Right renal pelvis (tissue), 4 donors: ENCODE measurements at places on chromosomes 5 and 9. TPM values are rescaled to one million over a fixed set of nuclear protein-coding genes. Genes with fewer than 3 reads are reported as not detected.

GRCh38 chr5:110665184-110665726, 61.2 kb downstream of the TMEM232 start:
- no peak for DNase-seq

DNA sequence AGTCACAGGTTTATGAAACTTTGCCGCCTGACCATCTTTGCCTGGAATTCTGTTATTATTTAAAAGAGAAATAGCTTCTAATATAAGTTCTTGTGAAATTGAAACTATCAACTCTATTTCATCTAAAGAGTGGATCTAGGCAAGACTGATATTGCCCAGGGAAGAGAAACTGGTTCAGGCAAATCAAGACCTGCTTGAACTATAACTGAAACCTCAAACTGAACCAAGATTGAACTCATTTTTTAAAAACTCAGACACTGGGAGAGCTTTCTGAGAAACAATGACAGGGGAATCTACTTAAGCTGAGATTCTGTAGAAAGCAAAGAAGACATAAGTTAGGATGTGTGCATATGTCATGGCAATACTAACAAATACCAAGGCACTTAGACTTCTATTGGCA, 815.8 kb downstream of the BRINP1 start:
- DNase-seq: no peak

DNA sequence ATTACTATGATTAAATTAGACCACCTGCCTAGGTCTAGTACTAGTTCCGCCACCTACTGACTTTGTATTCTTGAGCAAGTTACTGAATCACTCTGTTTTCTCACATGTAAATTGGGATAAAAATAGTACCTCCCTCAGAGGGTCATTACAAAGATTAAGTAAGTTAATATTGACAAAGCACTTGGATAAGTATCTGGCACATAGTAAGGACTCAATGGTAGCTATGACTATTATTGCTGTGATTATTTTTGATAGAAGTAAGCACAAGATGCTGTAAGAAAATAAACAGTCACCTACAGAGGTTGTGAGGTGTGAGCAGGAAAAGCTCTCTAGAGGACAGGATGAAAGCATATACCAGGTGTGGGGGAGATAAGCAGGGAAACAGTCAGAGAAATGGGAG, 173.1 kb upstream of the PAPPA start:
- no peak for DNase-seq

DNA sequence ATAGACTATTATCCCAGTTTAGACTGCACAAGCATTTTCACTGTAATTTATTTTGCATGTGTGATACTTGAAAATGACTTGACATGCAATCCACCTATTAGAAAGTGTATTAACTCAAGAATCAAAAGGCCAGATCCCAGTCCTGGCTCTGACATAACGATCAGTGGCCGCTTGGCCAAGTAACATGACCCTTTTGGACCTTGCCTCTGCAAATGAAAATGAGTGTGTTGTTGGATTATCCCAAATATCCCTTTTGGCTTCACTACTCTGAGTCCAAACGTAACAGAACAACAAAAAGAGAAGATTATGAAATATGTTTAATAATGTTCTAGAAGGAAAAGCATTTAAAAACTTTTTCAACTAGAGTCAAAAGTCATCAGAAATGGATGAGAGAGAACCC, 19.0 kb downstream of the DMGDH start:
- DNase-seq: no peak

GRCh38 chr9:78595200-78595945, 298.4 kb downstream of the PSAT1 start:
- no peak for DNase-seq

Gene SPINK13
- polyA plus RNA-seq: 0.31 TPM

DNA sequence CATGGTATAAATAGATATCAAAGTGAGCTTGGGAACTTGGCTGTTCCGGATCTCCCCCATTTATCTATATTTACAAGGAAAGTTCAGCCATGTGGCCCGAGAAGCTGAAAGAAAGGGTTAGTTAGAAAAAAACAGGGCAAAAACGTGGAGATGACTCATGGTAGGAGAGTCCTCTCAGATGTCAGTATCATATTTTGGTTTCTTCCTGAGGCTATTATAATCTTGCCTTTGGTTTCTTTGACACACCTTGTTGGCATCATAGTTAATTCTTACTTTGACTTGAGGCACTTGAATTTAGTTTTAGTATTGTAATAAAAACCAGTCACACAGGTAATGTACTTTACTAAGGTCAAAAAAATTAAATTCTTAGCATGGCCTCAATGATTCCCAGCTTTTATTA, 59.9 kb downstream of the GABRA6 start:
- DNase-seq: no peak

Gene ECM2
- polyA plus RNA-seq: 14.8 TPM

Gene ARSI
- 3.8 TPM for polyA plus RNA-seq

Gene PTGS1
- 5.6 TPM for polyA plus RNA-seq

- DNase-seq: no peak
Observed at GRCh38 chr9:6302417-6302816, 25.8 kb upstream of the TPD52L3 start.

Gene MLANA
- 1.00 TPM for polyA plus RNA-seq

- no peak for DNase-seq
Observed at GRCh38 chr5:175671013-175671412, 13.1 kb downstream of the HRH2 start.

DNA sequence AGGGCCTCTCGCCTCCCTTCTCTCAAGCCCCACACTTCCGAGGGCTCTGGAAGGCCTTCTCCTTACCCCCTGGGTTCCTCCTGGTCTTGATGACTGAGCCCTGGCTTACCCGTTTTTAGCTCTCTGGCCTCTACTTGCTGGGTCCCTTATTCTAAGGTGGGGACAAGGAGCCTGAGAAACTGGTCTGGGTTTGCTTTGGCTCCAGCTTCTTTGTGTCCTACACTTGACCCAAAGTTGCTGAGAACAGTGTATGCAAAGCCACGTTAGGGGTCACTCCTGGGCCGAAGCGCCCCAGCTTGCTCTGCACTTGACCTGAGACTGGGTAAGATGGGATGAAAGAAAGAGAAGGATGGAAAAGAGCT, 788 bp downstream of the ZNF346 start:
- no peak for DNase-seq

Gene ATP6V0E1
- 262 TPM for polyA plus RNA-seq

Gene ORM2
- not detected for polyA plus RNA-seq

- DNase-seq: no peak
Observed at GRCh38 chr5:151718646-151719045, 31.9 kb upstream of the SPARC start.

DNA sequence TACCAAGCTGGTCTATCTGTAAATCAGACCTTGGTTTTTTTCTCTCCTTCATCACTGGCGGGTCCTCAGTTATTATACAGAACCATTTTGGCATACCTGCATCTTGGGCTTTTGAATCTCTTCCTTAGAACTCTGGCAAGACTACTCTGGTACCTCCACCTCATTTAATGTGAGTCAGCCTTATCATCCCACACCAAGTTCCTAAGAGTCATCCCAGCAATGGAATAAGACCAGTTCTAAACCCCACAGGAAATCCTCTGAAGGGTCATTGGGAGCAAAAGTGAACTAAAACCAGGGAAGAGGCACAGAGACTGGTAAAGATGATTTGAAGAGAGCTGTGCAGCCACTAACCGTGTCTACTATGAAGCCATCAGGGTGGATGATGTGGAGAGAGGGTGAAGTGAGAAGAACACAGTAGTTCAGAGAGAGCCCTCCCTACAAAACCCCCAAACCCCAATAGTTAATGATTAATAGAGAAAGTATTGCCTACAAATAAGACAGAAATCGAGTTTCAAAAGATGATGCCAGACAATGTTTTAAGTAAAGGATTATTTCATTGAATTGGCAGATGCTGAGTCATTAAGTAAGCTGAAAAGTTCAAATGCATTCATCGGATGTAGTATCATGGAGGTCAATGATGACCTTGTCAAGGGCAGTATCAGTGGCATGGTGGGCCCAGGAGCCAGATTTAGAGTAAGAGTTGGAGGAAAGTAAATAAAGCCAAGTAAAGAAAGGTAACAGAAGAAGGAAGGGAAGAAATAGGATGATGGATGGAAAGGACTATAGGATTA, 85.4 kb downstream of the PCSK1 start:
- no peak for DNase-seq

Gene ADGRD2
- 0.16 TPM for polyA plus RNA-seq

Gene RNF20
- 67.3 TPM for polyA plus RNA-seq

GRCh38 chr9:132717326-132717945, 47.2 kb downstream of the GTF3C4 start:
- no peak for DNase-seq

Gene SHOC1
- 0.67 TPM for polyA plus RNA-seq

DNA sequence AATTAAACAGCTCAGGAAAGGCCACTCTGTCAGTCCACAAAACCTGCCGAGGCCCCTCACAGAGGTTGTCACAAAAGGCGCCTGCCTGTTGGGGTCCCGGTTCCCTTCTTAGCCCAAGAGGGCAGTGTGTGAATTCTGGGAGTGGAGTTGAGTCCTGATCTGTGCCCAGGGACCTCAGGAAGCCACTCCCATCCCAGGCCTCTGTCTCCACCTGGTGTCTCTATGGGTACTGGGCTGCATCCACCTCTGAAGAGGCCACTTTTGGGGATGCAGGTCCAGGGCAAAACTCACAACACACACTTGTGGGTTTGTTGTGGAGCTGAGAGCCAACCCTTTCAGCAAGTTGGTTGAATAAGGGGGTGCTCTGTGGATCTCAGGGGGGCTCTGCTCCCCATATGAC, 74.3 kb upstream of the STXBP1 start:
- DNase-seq: no peak

Gene SLC6A3
- 0.64 TPM for polyA plus RNA-seq

DNA sequence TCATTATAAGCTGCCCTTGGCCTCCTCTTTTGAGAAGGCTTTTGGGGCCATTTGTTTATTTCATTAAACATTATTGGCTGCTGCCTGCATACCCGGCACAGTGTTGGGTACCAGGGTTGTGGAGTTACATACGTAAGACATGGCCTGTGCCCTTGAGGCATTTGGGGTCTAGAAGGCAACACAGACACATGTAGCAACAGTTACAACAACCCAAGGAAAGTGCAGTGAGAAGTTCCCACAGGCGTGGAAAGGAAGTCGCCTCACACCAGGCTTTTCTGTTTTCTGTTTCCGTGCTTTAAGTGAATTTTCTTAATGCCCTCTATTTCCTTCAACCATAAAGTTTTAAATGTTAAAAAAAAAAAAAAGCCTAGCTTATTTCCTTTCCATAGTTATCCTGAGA, 47.4 kb downstream of the GALNT10 start:
- DNase-seq: no peak

DNA sequence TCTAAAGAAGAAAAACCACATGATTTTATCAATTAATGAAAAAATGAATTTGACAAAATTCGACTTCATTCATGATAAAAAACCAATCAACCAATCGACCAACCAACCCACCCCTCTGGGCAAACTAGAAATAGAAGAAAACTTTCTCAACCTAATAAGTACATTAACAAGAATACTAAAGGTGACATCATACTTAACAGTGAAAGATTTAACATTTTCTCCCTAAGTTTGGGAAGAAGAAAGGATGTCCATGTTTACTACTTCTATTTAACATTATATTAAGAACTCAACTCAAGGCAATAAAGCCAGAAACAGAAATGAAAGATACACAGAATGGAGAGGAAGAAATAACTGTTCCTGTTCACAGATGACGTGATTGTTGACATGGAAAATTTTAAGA, 476.1 kb upstream of the MEF2C start:
- DNase-seq: no peak

- peak; percentile 79 for DNase-seq
Observed at GRCh38 chr5:114361724-114362196, at the start of gene KCNN2. TSS of gene KCNN2 (plus strand) at chr5:114362070. CDS start at chr5:114362140, 70 bp downstream.

Gene ZFP2
- 8.9 TPM for polyA plus RNA-seq
